ENCODE measurements at places on chromosomes 16 and 17.

GRCh38 chr16:89363621-89364393, 126.6 kb downstream of the ANKRD11 start:
- no peak for DNase-seq

DNA sequence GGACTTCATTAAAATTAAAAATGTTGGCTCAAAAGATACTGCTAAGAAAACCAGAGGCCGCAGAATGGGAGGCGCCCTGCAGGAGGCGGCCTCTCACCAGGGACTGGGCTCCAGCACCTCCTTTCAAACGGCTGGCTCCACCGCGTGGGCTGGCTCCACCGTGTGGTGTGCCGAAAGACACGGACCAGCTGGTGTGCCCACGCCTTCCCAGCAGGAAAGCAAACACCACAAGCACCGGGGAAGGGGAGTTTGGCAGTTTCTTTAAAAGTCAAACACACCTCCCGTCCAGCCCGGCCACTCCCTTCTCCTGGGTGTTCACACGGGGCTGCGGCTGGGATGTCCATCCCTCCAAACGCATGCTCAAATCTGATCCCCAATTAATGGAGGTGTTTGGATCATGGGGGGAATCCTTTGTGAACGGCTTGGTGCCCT, 13.9 kb downstream of the HAGH start:
- peak; percentile 17 for DNase-seq

GRCh38 chr17:57294629-57295501, 38.5 kb downstream of the MSI2 start:
- peak; percentile 43 for DNase-seq

DNA sequence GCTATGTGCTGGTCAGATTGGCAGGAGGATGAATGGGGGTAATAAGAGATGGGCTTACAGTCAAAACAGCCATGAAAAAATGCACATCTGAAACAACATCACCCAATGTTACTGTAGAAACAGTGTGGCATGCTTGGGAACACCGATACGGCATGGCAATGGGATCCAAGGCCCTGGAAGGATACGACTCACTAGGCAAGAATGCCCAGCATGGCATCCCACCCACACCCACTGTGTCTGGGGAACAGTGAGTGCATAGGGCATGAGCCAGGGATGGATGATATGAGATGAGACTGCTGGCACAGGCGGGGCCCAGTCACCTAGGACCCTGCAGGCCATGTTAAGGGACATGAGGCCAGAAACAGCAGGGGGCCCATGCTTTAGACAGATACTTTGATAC, 11.5 kb downstream of the TRIM25 start:
- no peak for DNase-seq

DNA sequence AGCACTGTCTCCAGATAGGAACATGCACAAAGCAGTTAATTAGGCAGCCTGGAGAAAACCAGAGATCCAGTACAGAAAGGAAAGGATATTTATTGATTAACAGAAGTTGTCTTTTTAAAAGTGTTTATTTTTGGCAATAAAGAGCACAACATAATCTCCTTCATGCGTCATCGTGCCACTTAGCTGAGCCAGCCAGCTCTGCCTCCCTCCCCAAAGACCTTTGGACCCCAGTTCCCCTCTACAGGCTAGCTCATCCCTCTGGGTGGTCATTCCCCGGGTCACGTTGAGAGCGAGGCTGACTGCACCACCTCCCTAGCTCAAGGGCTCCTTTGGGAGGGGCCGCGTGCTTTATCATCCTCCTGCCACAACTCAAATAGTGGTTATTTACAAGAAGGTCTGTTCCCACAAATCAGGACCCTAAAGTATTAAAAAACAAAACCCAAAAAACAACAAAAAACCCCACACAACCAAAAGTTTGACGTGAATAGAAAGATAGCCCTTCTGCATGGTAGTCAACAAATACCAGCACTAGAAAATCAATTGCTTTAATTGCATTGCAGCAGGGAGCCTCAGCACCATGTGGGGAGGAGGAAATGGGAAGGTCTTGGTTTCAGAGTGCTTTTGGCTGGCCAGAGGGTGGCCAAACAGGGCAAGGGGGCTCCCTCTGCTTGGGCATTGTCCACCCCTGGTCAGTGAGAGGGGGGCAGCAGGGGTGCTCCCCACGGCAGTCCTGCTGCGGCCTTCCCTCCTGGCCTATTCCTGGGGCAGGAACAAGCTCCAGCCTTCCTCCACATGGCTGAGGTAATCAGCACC, 9.6 kb downstream of the POLR2C start:
- DNase-seq: no peak

DNA sequence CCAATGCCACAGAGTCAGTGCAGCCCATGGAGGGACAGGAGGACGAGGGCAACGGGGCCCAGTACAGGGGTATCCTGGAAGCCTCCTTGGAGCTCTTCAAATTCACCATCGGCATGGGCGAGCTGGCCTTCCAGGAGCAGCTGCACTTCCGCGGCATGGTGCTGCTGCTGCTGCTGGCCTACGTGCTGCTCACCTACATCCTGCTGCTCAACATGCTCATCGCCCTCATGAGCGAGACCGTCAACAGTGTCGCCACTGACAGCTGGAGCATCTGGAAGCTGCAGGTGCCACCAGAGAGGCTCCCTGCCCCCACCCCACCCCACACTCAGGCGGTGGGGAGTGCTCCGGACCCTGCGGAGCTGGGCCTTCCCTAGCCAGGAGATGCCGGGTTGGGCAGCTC, 16.6 kb downstream of the TRPV2 start:
- no peak for DNase-seq

DNA sequence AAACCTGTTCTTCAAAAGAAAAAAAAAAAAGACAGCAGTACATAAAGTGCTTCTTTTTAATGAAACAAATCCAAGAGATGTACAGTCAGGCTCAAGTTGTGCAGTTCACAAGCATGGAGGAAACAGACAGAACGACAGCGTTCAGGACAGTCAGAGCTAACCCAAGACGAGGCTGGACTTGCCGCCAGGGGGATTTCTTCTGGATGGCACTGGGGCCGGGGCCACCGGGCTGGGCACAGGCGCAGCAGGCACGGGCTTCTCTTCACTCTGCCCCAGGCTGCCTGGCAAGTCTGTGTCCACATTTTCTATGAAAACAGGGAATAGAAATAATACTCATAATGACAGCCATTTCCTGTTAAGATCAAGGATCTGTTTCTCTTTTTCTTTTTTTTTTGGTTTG, 4.4 kb upstream of the NT5C start:
- DNase-seq: no peak

GRCh38 chr16:30659507-30660423, 1.5 kb downstream of the FBRS start:
- DNase-seq: no peak

DNA sequence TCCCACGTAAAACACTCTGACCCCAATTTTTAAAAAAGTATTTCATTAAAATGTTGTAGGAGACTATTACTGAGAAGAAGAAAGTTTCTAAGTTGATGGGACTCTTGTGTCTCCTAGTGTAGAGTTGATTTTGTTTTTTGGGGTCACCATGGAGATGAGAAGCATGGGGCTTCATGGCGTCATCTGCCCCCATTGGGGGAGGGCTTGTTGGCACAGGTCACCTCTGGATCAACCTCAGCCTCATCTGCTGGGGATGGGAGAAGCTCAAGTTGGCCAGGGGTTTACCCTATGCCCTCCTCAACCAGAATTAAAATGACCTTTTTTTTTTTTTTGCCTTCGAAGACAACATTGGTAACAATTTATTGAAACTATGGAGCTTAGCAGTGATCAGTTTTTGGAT, 28.3 kb downstream of the MSI2 start:
- DNase-seq: no peak

DNA sequence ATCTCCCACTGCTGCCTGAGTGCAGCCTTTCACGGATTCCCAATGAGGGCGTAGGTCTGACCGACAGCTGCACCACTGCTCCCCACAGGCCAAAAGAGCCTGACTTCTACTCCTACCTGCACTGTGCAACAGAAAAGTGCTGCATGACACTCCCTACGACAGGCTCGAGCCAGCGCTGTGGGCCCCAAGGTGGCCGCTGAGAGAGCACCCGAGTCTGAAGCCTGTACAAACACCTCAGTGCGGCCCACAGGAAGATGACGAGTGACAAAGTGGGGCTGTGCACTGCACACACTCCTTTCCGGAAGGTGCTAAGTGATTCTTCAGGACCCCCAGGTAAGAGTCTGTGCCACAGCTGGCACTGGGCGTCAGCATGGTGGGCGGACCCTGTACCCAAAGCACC, 41.2 kb downstream of the FANCA start:
- DNase-seq: no peak

DNA sequence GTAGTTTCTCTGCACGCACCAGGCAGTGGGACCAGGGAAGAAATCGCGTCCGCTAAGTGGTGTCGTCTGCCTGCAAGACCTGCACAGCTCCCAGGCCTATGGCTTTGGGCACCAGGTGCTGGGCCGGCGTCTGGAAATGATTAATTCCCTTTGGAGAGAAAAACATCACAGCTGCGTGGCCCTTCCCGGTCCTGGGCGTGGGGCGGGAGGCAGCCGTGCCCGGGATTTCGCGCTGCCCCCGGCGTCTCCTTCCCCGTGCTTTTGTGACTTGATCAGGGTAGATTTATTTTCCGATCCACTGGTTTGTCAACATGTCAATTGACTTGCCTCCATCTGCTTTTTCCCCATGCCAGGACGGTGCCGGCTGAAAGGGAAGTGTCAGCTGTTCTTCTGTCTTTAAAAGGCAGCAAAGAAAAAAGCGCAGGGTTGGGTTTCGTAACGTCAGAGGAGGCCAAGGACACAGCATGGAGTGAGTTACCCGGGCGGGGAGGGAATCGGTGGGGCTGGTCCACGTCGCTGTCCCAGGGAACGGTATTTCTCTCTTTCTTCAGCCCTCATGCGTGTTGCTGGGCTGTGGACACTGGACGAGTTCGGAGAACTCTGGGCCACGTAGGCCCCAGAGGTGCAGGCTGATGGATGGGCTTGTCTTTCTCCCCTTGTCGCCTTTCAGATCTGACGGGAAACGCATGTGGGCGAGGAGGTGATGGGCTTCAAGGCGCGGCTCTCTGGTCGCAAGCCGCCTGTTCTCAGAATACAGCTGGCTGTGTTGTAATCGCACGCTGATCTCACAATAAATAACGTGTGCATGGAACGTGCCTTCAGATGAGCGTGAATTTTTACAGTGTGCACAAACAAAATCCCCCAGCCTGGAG, 188.1 kb upstream of the ZNF469 start:
- DNase-seq: no peak

DNA sequence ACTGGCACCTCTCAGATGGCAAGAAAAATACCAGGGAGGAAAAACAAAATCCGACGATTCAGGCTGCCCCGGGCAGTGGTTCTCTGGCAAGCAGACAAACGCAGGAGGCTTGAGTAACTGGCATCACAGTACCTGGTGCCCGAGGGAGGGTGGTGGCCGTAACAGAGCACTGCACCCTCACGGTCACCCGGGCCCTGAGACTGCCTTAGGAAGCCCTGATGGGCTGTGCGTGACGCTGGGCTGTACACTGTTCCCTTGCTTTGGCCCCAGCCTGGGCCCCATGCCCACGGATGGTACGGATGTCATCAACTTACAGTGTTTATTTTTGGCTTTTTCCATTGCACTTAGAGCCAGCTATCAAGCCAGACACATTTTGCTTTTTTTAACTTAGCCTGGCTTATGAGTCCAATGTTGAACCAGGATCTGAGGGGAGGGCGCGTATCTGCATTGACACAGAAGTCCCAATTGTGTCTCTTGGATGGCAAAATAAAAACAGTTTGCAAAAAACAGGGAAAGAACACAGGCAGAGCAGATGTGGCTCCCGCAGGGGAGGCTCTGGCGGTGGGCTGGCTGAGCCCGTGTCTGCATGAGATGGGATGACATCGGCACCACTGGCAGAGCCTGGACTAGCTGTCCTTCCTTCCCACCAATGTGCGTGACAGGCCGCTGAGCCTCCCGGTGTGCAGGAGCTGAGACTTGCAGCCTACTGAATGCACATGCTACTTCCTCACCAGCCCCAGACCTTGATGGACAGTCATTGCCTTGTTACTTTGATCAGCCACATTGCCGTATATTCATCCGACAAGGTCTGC, 287.7 kb downstream of the FOXL1 start:
- DNase-seq: no peak

DNA sequence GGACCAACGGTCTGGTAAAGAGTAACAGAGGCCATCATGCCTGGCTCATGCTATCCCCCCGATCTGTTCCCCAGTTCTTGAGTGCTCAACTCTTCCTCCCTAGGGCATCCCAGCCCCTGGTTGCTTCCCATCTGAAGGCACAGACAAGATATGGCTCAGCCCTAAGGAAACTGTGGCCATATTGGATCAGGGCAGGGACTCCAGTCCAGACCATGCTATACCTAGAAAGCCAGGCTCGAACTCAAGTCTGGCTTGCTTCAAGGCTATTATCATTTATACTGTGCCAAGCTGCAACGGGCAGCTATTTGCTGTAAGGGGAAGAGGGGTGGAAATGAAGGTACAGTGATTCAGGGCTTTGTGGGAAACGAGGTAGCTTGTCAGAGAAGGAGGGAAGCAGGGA, 2.8 kb downstream of the UBTF start:
- DNase-seq: no peak

GRCh38 chr17:68255731-68256538, 8.1 kb downstream of the AMZ2 start:
- no peak for DNase-seq

DNA sequence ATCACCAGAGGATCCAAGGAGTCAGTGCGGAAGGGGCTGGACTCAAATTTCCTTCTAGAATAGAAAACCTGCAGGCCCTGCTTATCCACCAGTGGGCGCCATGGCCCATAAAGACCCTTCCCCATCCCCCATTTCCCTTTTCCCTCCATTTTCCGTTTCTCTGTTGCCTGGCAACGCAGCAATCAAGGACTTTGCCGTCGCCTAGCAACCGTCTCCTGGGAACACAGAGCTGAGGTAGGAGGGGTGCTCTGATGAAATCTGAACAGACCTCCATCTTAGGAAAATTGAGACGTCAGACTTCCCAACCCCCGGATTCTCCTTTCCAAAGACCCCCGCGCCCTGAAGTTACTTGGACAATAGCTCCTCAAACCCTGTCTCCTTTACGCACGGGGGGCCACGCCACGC, 5.7 kb downstream of the DLG4 start:
- peak; percentile 88 for DNase-seq

DNA sequence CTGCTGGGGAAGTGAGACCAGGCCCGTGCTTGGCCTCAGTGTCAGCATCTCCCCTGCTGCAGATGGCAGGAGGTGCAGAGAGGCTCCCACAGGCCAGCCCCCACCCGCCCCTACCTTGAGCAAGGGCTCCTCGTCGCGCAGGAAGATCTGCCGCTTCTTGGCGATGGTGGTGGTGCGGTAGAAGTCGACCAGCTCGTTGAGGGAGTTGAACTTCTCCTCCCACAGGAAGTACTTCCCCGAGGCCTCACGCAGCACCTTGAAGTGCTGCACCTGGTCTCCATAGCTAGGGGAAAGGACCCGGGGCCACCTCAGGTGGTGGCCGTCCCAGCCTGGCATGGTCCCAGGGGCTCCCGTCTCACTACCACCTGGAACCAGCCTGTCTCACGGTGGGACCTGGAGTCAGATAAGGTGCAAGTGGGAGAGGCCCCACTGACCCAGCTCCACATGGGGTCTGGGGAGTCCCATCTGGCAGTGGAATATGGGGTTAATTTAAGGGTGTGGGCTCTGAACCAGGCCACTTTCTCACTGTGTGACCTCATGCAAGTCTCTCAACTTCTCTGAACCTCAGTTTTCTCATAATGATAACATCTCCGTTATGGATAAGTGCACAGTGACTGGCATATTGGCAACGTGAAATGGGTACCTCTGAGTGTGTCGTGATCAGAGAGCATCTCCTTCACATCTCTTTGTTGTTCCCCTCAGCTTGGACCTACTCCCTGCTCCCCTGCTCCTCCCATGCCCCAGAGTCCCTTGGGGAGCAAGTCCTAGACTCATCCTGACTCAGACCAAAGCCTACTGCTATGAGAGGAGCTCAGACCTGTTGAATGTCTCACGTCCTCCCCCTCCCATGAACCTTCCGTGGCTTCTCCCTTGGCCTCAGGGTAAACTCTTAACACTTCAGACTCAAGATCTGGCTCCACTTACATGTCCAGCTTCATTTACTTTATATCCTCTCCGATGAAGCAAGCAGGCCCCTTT, 19.8 kb upstream of the FAM83G start:
- DNase-seq: no peak

Data from NCI-H1417 treated with DMSO at 0.1 percent for 48 hours (cell line).